A549 treated with DMSO at 1 μM for 4 hours (cell line): ENCODE measurements at places on chromosomes 1 and 21. TPM values are rescaled to one million over a fixed set of nuclear protein-coding genes. Genes with fewer than 3 reads are reported as not detected.

The SPATA21 gene
- total RNA-seq, result 0.09 to 0.17 TPM (median 0.12 TPM) in 4 of 5 replicates, not detected in the other

The RGS13 gene
- total RNA-seq, result not detected in 5 replicates

The TRPM2 gene
- 5.9 to 12.8 TPM (median 9.0 TPM) in 5 replicates for total RNA-seq

The CCDC181 gene
- 0.13 to 0.17 TPM (median 0.14 TPM) in 4 of 5 replicates, not detected in the other for total RNA-seq

The C1orf185 gene
- not detected in 5 replicates for total RNA-seq

The KRTAP24-1 gene
- not detected in 5 replicates for total RNA-seq

The PGLYRP4 gene
- not detected in 5 replicates for total RNA-seq

The LCE3D gene
- total RNA-seq, result 0.69 to 1.3 TPM (median 0.88 TPM) in 5 replicates

The GATAD2B gene
- 9.1 to 12.0 TPM (median 11.8 TPM) in 5 replicates for total RNA-seq

The FMO4 gene
- total RNA-seq, result 0.15 to 1.2 TPM (median 0.49 TPM) in 5 replicates

The KCNJ15 gene
- total RNA-seq, result 0.09 to 0.30 TPM (median 0.19 TPM) in 5 replicates

The LIPI gene
- not detected in 5 replicates for total RNA-seq

The NVL gene
- total RNA-seq, result 19.0 to 23.7 TPM (median 21.6 TPM) in 5 replicates

The C1orf141 gene
- total RNA-seq, result not detected in 5 replicates
